Activated T-helper 17 cell treated with anti-CD3 and anti-CD28 coated beads, Interleukin-2, amount 50 U/mL, for 72 hours (primary cell): ENCODE measurements at places on chromosomes 3 and 15. TPM values are rescaled to one million over a fixed set of nuclear protein-coding genes. Genes with fewer than 3 reads are reported as not detected.

TYRO3 gene
- total RNA-seq = 2.7 TPM

TTBK2 gene
- 8.1 TPM for total RNA-seq

EXD1 gene
- total RNA-seq = 0.16 TPM

PEX5L gene
- 0.08 TPM for total RNA-seq

NSUN3 gene
- 17.8 TPM for total RNA-seq

FES gene
- 122 TPM for total RNA-seq

UACA gene
- 2.0 TPM for total RNA-seq

MYRIP gene
- total RNA-seq = not detected

ITGB5 gene
- 0.61 TPM for total RNA-seq

CD96 gene
- total RNA-seq = 107 TPM

APOD gene
- 4.2 TPM for total RNA-seq

- ATAC-seq = no peak
Observed at GRCh38 chr3:48596676-48597407, 1.7 kb upstream of the COL7A1 start.

GRCh38 chr3:159028706-159029105 is 226.9 kb downstream of the MFSD1 start:
- ATAC-seq = no peak

DNA sequence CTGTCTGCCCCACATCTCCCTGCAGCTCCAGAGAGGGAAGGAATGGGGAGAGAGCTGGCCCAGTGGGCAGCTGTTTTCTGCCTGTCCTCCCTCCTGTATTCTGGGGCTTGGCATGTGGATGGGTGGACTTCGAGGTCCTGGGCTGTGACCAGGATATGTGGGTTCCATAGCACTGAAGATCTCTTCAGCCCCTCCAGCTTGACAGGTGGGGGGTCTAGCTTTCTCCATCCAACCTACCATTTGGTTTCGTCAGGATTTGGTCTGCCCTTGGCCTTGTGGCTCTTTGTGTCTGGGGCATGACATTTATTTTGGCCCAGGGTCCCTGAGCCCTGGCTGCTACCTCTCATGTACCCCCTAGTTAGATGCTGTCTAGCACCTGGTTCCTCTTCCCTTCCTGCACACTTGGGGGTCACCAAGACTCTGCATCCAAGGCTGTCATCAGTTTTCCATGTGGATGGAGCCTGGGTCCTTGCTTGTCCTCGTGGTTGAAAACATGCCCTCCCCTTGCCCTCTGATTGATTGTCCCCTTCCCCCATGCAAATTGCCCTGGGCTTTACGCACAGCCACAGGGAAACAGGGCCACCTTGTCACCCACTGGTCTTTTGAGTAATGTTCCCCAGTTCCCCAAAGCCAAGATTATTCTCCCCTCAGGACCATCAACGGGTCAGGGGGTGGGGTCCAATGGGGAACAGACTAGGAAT is 3.2 kb downstream of the EPHB3 start:
- no peak for ATAC-seq

- ATAC-seq = no peak
Observed at GRCh38 chr3:188152660-188153436, 1.1 kb upstream of the LPP start.

GRCh38 chr3:159258934-159259333 is 457.1 kb downstream of the MFSD1 start:
- ATAC-seq = no peak

- ATAC-seq = no peak
Observed at GRCh38 chr3:106765342-106765741, 611.9 kb upstream of the CCDC54 start.

DNA sequence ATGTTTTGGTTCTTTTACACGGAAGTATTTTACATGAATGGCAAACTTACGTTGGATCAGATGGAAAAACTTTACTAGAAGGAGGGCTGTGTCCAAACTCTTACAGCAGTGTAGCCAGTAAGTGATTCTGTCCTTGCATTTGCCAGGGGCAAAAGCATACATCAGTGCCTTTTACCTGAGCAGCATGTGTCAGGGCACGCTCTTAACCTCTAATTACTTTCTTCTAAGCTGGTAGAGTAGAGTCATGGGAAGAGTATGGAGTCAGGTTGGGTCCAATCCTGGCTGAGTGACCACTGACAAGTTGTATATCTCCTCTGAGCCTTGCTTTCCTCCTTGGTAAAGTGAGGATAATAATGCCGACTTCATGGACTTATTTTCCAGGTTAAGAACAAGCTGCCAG is 47.1 kb downstream of the RYR3 start:
- no peak for ATAC-seq

DNA sequence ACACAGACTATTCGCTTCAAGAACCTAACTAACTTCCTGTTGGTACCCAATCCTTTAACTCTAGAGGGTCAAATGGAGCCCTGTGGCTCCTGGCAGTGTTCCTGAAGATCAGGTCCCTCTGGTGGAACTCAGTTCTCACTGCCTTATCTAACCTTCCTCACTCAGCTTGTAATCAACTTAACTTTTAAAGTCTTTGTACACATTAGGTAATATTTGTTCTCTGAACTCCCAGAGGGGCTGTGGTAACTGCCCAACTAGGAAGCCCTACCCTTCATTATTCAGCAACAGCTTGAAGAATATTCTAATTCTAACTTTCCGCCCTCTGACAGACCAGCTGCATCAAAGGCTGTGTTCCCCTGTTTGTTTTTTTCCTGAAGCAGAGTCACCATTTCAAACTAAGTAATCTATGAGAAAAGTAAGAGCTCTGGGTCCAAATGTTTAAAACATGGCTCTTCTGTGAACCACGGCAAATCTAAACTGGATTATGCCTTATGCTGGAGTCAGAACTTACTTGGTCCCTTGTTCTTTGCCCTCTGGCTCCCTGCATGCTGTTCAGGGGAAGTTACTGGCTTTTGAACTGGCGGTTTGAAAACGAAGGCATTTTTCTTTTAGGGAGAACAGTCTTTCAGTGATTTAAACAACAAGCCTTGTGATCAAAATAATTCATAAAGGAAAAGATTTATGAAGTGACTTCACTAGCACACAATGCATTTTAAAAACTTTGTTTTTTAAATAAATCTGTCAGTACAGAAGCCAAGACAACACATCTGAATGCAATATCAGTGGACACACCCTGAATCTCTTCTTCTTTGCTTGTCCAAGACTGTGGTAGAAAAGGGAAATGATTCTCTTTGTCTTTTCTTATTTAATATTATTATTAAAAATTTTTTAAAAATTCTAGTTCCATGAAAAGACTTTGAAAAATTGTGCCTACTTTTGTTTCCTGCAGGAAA is 365.6 kb downstream of the TIGIT start:
- no peak for ATAC-seq

- ATAC-seq = peak; percentile 96
Observed at GRCh38 chr15:51842852-51843737, 13.6 kb downstream of the TMOD3 start.

GRCh38 chr15:41558400-41559238 is at the start of gene TYRO3:
Gene TYRO3, plus strand, starts transcription at chr15:41559212. Its CDS starts 46 bp downstream, at chr15:41559258.
- peak; percentile 87 for ATAC-seq

DNA sequence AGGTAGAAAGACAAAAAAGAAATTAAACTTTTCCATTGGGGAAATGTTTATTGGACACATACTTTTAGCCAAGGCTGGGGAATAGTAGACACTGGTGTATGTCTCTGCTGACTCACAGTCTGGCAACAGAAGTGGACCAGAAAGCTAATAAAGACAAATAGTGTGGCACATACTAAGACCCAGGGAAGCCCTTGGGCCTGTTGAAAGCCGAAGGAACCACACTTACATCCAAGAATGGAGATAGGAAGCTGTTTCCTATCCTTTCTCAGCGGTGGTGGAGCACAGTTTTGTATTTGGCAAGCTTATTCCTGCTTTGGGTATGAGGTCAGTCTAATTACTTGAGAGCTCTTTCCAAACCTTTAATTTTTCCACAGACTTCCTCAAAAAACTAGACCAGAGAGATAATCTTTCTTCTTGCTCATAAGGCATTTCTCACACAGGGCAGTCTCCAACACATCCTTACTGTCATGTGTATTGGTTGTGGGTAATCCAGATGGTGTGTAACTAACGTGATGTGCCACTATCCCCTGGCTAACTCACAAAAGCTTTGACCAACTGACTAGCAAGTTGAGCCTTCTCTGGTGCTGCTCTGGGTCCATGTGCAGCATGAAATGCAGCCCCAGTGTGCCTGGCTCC is 279.1 kb upstream of the IGF1R start:
- ATAC-seq = no peak

GRCh38 chr15:29538044-29538443 is 268.4 kb upstream of the NSMCE3 start:
- no peak for ATAC-seq

DNA sequence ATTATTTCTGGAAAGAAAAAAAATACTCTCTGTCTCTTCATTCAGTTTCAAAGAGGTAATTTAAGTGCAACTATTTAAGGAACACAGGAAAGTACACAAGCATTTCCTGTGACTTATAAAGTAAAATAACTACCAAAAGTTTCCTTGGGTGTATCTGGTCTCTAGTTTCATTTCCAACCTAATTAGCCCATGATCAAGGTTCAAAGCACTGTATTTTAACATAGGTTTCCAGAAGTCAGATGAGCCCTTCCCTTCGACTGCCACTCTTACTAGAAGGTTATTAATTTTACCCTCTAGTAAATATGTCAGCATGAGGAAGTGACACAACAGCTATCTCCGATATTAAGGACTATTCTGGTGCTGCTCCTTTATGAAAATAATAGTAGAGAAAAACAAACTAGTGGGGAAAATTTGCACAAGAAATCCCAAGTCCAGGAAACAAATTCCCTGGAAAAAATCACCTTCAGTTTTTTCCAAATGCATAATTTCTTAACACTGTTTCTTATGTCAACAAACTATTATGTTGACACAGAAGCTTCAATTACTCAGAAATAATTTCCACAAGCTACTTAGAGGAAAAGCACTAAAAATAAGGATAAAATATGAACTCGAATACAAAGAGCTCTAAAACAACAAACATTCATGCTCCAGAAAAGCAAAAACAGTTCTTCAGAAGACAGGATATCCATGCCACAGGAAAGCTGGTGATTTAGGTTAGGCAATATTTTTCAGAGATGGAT is 35.3 kb downstream of the CCPG1 start:
- ATAC-seq = peak; percentile 28

- ATAC-seq = no peak
Observed at GRCh38 chr15:93102211-93102610, 13.2 kb upstream of the RGMA start.

DNA sequence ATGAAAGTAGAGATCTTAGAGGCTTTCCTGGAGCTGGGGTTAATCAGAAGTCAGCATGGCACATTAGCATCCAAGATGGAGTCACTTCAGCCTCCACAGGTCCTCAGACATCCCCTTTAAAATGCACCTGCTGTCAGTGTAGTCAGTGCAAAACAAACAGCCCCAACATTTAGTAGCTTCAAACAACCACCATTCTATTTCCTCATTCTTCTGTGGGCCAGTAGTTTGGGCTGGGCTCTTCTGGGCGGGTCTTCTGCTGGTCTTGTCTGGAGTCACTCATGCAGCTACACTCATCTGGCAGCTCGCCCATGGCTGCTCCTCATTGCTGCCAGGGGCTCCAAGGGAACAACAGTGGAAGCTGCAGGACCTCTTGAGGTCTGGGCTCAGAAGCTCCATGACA is 99.9 kb downstream of the TLE3 start:
- no peak for ATAC-seq

DNA sequence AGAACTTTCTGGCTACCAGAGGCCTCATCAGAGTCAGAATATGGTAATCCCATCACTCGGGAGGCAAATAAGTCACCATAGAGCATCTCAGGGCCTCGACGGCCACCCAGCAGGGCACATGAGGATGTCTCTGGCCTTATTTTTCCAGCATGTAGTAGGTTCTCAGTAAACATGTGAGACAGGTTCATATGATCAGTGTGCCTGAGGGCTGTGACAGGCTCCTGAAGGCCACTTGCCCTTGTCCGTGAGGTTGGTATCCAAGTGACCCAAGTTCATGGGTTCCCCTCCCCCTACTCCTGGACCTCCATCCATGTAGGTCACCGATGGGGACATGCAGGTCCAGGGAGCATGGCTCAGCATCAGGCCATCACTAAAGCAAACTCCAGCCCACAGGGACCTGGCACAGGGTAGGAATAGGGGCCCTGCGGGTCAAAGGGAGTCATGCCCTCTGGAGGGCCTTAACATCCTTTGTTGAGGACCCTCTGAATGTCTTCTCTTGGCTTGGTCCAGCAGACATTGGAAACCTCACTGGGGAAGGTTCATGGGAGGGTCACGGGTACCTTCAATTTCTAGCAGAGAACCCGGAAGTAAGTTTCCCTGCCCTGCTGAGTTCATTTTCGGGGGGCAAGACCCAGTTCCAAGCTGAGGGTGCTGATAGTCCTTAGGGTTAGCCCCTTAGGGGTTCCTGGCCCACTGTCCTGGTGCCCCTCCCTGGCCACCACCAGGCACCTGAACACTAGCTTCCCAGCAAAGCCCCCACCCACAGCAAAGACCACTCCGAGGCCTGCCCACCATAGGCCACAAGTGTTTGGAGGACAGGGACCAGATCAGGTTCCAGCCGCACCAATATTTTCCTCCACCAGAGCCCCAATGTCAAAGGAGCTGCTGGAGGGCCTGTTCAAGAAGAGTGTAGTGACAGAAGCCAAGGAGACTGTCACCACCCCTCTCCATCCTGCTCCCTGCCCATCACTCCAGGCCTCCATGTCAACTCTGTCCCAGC is 61.1 kb downstream of the ZNF445 start:
- no peak for ATAC-seq
